ENCODE measurements at places on chromosomes 3 and 15. TPM values are rescaled to one million over a fixed set of nuclear protein-coding genes. Genes with fewer than 3 reads are reported as not detected.

MST1R gene
- total RNA-seq = 8.6 TPM

IGF2BP2 gene
- 8.0 TPM for total RNA-seq

FETUB gene
- total RNA-seq = 0.12 TPM

RPL14 gene
- 740 TPM for total RNA-seq

ONECUT1 gene
- 0.10 TPM for total RNA-seq

WDR93 gene
- total RNA-seq = 0.20 TPM

C3orf85 gene
- total RNA-seq = not detected

SPINT1 gene
- 0.85 TPM for total RNA-seq

TUSC7 gene
- not detected for total RNA-seq

CDCP1 gene
- 15.3 TPM for total RNA-seq

SKOR1 gene
- 0.03 TPM for total RNA-seq

CTXN2 gene
- 0.02 TPM for total RNA-seq

CCR3 gene
- total RNA-seq = not detected

USP8 gene
- 48.9 TPM for total RNA-seq

RNU5B-1 gene
- not detected for total RNA-seq

TNFSF10 gene
- total RNA-seq = 0.10 TPM

GOLGA8Q gene
- total RNA-seq = 0.08 TPM

DPPA2 gene
- not detected for total RNA-seq

RNF123 gene
- total RNA-seq = 14.9 TPM

EDEM1 gene
- 23.2 TPM for total RNA-seq

SLC15A2 gene
- total RNA-seq = 0.36 TPM

P2RY1 gene
- 0.46 TPM for total RNA-seq

CPA3 gene
- total RNA-seq = not detected

VILL gene
- 0.17 TPM for total RNA-seq

All from A549 treated with DMSO at 1 μM for 4 hours (cell line).